ENCODE measurements at places on chromosomes 12 and 14.

- DNase-seq = no peak
Observed at GRCh38 chr12:98096436-98096835, 419.0 kb upstream of the TMPO start.

DNA sequence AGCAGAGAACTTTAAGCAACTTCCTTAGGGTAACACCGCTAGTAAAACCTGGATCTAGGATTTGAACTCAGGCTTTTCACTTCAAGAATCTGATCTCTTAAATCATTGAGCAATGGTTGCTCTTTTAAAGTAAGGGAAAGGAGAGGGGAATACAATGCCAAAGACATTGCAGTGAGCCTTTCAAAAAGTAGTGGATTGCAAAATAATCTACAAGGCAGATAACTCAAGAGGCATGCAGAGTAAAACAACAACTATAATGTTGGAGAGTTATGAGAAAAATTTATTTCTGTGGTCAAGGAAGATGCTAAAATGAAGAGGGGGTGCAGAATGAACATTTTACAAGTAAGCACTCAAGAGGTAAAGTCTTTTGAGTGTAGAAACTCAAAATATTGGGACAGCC lies 432.6 kb downstream of the C12orf50 start:
- DNase-seq = no peak

- DNase-seq = no peak
Observed at GRCh38 chr14:94771906-94772490, 2.1 kb upstream of the GSC start.

- DNase-seq = peak; percentile 69
Observed at GRCh38 chr12:110403976-110404682, 621 bp upstream of the ANAPC7 start.

DNA sequence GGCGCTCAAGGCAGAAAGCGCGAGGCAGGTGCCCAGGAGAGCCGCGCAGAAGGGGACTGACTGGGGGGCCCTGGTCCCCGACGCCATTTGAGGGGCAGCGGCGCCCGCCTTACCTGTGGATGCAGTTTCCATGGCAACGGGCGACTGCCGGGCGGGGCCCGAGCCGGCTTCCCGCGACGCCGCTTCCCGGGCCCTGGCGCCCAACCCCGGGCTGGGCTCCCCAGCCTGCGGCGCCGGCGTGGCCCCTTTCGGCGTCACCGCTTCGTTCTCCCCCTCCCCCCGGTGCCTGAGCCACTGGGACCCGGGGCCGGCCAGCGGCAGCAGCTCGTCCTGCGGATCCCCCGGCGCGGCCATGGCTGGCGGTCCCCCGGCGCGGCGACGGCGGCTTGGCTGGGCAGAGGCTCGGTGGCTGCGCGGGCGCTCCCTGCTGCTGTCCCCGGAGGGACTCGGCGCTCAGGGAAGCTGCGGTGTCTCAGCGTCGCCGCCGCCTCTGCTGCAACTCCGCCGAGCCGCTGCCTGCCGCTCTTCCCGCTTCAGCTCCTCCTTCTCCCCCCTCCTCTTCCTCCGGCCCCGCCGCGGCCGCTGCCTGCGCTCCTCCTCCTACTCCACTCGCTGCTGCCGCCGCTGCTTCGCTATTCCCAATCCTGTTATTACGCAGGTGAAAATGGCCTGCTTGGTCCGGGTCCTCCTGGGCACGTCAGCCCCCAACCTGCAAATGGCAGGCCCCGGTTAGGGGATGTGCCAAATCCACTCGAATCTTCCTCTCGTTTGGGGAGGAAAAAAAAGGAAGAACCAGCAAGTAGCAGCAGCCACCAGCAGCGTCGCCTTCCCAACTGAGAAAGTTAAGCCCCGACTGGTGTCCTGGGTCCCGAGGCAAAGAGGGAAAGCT lies at the start of gene RTN1:
TSS of gene RTN1 (minus strand) at position 500 of the 889 bp plus-strand sequence. CDS start at position 354, 146 bp downstream.
- DNase-seq = peak; percentile 19

DNA sequence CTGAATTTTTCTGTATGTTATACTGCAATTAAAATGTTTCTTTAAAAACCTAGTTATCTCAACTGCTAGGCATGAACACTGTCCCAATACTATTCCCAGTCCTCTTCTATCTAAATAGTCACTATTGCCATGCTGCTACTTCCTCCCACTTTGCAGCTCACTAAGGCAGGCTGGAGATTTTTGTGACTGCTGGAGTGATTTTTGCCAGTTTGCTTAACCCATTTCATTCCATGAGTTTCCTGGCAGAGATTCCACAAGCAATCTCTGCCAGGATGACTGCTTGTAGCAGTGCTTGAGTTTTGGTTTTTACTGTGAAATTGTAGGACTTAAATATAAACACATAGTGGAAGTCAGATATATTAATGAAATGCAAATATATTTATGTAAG lies 80.8 kb downstream of the BHLHE41 start:
- DNase-seq = no peak

- DNase-seq = no peak
Observed at GRCh38 chr12:95116341-95116740, 42.9 kb upstream of the NR2C1 start.

GRCh38 chr14:73744175-73744867 lies 30.1 kb upstream of the PNMA1 start:
- DNase-seq = no peak

DNA sequence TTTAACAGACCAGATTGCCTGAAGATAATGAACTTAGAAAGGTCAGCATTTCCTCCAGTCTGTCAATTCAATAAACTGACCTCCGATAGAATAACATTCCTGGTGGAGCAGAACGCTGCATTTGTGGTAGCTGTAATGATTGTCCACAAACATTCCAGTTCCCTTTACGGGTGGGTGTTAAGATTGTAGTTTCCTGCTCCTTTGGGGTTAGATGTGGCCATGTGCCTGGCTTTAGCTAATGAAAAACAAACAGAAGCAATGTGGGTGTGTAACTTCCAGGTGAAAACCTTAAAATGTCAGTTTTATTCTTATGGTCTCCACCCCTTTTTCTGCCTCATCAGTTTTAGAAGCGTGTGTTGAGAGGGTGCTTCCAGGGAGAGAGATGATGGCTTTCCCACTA lies 217.3 kb upstream of the CRY1 start:
- DNase-seq = no peak

GRCh38 chr12:49827401-49828099 lies 663 bp downstream of the NCKAP5L start:
- peak; percentile 29 for DNase-seq

DNA sequence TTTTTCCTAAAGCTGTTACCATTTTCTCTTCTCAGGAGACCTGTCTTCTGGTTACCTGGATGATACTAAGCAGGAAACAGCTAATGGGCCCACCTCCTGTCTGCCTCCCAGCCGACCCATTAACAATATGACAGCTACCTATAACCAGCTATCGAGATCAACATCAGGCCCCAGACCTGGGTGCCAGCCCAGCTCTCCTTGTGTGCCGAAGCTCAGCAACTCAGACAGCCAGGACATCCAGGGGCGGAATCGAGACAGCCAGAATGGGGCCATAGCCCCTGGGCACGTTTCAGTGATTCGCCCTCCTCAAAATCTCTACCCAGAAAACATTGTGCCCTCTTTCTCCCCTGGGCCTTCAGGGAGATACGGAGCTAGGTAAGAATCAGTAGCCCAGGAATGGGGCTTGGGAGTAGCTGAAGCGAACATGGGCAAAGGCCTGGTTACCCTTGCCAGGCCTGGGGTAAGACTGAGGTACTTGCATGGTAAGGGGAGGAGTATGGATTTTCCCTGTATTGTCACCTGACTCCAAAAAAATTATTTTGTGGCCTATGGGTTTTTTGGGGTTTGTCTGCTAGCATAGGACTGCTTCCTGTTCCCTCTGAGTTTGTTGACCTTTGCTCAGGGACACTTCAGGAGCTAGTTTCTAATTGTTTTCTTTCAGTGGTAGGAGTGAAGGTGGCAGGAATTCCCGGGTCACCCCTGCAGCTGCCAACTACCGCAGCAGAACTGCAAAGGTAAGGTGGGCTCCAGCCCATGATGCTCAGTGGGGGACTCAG lies 26.6 kb downstream of the TRAFD1 start:
- DNase-seq = no peak

DNA sequence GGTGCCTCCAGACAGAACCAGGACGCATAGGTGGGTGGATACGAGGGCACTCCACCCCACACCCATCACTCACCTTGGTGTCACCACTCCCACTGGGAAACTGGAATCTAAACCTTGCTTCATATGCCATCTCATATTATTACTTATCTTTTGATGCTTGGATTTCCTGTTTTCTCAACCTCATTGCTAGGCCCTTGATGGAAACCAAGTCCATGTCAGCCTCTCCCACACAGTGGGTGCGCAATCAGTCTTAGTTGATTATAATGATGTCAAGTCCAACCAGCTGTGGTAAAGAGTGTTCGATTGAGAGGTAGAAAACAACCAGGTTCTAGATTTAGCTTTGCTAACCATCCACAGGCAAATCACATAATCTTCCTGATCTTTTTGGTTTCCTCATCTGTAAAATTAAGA lies 584 bp upstream of the DDHD1 start:
- DNase-seq = no peak

DNA sequence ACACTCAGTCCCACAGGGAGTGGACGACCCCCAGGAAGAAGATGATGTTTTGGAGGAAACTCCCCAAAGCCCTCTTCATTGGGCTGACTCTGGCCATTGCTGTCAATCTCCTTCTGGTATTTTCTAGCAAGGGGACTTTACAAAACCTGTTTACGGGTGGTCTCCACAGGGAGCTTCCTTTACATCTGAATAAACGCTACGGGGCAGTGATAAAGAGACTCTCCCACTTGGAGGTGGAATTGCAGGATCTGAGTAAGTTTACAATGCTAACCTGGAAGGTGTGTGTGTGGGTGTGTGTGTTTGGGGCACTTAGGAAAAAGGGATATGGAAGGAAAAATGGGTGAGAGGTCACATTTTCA lies 416 bp downstream of the GALNT8 start:
- no peak for DNase-seq

GRCh38 chr14:84127495-84127894 lies 1402.4 kb upstream of the FLRT2 start:
- no peak for DNase-seq

DNA sequence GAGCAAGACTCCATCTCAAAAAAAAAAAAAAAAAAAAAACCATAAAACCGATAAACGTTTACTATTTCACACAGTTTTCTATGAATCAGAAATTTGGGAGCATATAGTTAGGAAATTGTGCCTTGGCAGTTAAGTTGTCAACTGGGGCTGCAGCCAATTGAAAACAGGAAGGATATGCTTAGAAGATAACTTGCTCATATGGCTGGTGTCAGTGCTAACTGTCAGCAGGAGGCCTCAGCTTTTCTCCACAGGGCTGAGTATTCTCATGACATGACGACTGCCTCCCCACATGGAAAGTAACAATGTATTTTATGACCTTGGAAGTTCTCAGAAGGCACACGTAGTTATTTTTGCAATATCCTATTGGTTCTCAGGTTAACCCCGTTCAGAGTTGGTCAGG lies 29.6 kb upstream of the OR5AU1 start:
- DNase-seq = no peak

- no peak for DNase-seq
Observed at GRCh38 chr12:88944397-88944796, 364.1 kb upstream of the KITLG start.

DNA sequence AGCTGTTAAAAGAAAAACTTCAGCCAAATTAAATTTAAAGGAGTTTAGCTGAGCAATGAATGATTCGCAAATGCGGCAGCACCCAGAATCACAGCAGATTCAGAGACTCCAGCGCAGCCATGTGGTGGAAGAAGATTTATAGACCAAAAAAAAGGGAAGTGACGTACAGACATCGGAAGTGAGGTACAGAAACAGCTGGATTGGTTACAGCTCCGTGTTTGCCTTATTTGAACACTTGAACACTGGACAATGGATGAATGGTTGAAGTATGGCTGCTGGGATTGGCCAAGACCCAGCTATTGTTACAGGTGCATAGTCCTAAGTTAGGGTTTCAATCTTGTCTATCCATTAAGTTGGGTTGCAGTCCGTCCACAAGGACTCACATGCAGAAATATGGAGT lies 42.6 kb downstream of the GALNT8 start:
- DNase-seq = no peak

GRCh38 chr14:63938198-63939005 lies 85.6 kb downstream of the SYNE2 start:
- DNase-seq = peak; percentile 16

DNA sequence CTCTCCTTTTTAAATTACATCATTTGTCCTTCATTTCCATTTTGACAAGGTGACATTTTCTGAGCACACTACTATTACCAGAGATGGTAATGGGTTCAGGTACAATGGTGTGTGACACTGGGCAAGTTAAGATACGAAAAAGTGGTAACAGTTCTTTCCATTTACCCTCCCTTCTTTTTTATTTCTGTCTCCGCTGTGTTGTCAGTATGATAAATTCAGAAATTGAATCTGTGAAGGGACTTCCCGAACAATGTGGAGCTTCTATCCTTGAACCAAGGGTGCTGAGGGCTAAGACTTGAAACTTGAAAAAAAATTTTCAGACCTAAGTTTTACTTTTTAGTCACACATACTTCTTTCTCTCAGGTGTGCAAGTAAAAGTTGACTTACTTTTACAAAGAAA lies 103.7 kb downstream of the ERC1 start:
- DNase-seq = no peak

DNA sequence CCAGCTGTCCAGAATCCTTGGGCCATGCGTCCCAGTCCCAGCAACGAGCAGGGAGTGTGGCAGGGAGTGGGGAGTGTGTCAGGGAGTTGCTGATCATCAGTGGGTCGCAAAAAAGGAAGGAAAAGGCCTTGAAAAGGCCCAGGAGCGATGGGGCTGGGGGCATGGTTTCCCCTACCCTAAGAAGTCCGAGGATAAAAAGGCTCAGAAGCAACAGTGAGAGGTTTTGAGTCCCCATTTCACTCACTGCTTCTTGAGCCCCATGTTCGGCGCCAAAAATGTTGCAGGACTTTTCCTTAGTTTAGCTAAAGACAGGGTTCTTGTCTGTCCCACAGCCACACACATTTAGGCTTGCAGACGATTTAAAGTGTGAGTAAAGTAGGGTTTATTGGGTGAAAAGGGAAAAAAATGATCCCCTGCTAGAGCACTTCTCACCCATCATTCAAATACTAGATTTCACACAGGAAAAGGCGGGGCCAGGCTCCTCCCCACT lies 189.5 kb downstream of the KCNC2 start:
- no peak for DNase-seq

GRCh38 chr12:21992823-21993222 lies 51.6 kb upstream of the ABCC9 start:
- no peak for DNase-seq

DNA sequence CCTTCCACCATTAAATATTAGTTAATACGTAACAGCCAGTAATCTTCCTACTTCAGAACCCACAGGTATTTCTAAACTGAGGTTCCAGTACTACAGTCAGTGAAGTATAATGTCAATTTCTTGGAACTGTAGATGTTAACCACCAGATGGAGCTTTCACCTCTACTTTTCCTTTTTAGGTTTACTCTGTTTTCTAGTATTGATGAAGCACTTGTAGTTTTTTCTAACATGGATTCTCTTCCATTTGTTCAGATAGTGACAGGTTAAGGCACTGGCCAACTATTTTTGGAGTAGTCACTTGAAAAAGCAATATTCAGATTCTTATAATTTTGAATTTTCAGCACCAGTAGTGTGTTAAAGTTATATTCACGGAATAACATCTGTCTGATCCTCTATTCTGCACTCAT lies 4.6 kb upstream of the SEC23A start:
- no peak for DNase-seq

DNA sequence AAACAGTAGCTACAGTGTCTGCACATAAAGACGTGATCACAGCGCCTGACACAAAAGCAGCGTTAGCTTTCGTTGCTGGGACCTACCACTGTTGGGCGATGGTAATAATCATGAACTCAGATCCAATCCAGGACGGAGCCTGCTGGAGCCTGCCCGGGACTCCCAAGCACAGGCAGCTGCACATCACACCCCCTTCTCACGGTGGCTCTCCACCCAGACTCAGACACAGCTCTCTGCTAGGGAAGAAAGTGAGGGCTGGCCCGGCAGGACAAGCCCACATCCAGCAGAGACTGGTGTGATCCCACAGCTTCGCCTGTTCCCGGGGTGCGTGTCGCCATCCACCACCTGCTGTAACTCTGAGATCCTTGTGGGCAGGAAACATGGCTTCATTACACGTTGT lies 49.9 kb upstream of the FOXN3 start:
- no peak for DNase-seq

Data from gastrocnemius medialis (tissue), 4 donors.